ENCODE measurements at places on chromosomes 4 and X. TPM values are rescaled to one million over a fixed set of nuclear protein-coding genes. Genes with fewer than 3 reads are reported as not detected.
A peak's percentile ranks its signal among the peaks of the same experiment; 100 is the strongest.

DNA sequence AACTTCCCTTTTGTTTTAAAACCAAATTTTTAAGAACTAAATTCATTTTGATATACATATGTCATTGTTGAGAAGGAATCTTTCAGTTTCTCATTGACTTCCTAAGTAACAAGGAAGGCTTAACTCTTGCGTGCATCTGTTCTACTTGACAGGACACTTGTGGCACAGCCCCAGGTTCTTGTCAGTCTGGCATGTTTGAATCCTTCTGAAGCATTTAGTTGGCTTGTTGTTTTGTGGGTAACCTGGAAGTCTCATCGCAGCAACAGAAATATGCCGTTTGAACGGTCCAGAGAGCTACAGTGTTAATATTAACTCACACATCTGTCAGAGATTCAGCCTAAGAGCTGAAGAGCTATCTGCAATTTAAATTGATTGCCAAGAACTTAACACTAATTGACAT is 76.0 kb downstream of the GLRA3 start:
- no peak overlapping the region for H3K27ac ChIP-seq
- DNase-seq, result no peak
- H3K4me1 ChIP-seq, result no peaks in the 10 kb centered on the region
- no peak overlapping the region for H3K4me3 ChIP-seq
- no peaks in the 10 kb centered on the region for H3K36me3 ChIP-seq

DNA sequence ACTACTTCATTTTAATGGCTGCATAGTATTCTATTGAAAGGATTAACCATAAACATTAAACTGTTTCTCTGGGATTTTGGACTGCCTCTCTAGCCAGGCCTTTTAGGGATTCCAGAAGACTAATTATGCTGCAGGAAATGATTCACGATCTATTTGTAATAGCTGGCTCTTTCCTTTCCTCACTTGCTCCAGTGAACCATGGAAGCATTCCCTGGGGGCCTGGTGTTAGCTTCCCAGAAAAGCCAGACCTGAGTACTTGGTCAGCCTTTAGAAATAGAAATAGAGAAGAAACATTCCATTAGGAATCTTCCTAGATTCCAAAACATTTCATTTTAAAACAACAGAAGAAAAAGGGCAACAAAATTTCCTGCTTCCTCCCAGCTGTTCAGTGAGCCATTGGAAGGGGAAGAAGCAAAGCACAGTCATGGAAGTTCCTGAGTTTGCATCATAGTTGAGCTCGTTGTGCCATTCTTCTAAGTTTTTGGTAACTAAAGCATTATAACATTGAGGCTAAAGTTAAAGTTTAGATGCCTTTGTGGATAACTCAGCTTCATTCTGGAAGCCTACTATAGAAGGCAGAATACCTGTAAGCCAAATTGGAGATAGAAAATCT is 83.5 kb downstream of the NPNT start:
- no peak for DNase-seq
- no peak overlapping the region for H3K4me3 ChIP-seq

DNA sequence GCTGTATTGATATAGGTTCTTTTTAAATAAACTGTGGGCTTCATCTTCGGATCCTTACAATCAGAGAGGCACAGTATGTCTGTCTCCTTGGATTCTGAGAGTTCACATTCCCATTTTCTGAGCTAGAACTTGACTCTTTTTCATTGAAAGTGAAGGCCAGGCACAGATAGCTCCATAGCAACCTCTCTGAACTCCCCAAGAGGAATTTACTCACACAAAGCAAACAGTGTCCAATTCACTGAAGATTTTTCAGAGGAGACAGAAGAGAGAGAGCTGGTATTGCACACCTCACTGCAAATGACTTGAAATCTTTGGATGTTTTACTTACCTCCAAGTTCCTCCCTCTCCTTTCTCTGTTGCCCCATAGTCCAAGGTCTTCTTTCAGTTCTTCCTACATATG is 130.9 kb upstream of the CASK start:
- no peaks in the 10 kb centered on the region for H3K36me3 ChIP-seq
- H3K27me3 ChIP-seq, result no peaks in the 10 kb centered on the region
- no peak overlapping the region for H3K27ac ChIP-seq
- H3K4me3 ChIP-seq, result no peak overlapping the region

GRCh38 chr4:173167758-173168395 is 734 bp upstream of the GALNT7 start:
- peak; percentile 60 for DNase-seq
- no peaks in the 10 kb centered on the region for H3K36me3 ChIP-seq
- H3K4me3 ChIP-seq, result peak overlapping the region; percentile 84
- H3K27ac ChIP-seq, result peak overlapping the region; percentile 93
- H3K4me1 ChIP-seq, result peaks cover 34% of the 10 kb centered on the region
- no peaks in the 10 kb centered on the region for H3K27me3 ChIP-seq

GRCh38 chrX:134481339-134481738 is 21.4 kb downstream of the HPRT1 start:
- H3K4me1 ChIP-seq, result no peaks in the 10 kb centered on the region
- no peak overlapping the region for H3K27ac ChIP-seq
- H3K27me3 ChIP-seq, result no peaks in the 10 kb centered on the region
- no peak overlapping the region for H3K4me3 ChIP-seq

DNA sequence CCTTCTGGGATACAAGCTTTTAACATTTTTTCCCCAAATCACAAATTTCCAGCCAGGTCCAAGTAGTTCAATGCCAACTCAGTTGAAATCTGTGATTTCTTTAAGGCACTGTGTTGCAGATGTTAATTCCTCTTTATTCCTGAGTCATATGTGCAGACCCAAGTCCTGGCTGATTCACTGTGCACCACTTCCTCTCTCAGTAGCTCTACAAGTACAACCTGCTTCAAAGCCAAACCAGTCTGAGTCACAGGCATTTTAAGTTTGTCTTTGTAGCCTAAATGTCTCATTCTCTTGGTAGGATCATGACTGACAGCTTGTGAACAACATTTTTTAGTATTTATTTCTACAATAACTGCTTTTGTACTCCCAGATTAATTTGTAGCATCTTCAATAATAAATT is 165.6 kb upstream of the S100G start:
- no peak overlapping the region for H3K27ac ChIP-seq
- no peaks in the 10 kb centered on the region for H3K4me1 ChIP-seq
- no peak for DNase-seq
- H3K27me3 ChIP-seq, result no peaks in the 10 kb centered on the region
- no peak overlapping the region for H3K4me3 ChIP-seq

DNA sequence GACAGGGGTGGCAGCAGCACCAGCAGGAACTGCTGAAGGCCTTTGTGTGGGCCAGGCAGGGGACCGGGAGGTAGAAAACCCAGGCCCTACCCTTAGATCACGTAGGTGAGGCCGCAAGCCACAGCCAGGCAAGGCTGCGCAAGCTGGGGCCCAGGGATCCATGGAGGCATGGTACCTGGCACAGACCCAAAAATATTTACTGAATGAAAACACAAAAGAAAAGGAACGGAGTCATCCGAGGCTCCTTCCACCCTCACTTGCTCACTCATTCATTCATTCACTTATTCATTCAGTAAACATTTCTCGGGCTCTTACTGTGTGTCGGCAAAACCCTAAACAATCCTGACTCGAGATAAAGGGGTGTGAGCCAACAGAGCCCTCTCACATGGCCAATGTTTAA is 102.3 kb downstream of the BCOR start:
- H3K36me3 ChIP-seq, result no peaks in the 10 kb centered on the region
- no peaks in the 10 kb centered on the region for H3K27me3 ChIP-seq
- H3K4me3 ChIP-seq, result no peak overlapping the region
- DNase-seq, result no peak

DNA sequence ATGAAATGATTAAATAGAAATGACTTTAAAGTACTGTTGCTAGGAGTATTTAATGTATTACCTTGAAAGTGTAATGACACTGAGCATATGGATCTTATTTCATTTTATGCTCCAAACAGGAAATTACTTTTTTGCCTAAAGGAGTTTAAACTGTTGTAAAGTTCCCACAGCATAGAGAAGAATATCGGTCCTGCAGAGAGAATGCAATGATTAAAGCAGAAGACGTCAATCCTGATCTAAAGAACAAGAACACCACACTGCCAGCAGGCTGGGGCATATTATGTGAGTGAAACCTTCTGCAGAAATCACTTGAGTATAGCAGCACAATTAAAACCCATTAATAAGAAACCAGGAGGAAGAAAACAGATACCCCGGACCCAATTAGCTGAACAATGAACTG is 72.8 kb upstream of the CAMK2D start:
- no peaks in the 10 kb centered on the region for H3K4me1 ChIP-seq
- no peaks in the 10 kb centered on the region for H3K27me3 ChIP-seq
- no peak for DNase-seq
- no peak overlapping the region for H3K27ac ChIP-seq

GRCh38 chr4:51842167-51842553 is 793 bp upstream of the DCUN1D4 start:
- peaks cover 8% of the 10 kb centered on the region for H3K4me1 ChIP-seq
- no peak for DNase-seq
- H3K27ac ChIP-seq, result peak overlapping the region; percentile 74

GRCh38 chrX:102979536-102979935 is 42.5 kb downstream of the RAB40AL start:
- H3K36me3 ChIP-seq, result no peaks in the 10 kb centered on the region
- H3K4me3 ChIP-seq, result no peak overlapping the region
- no peaks in the 10 kb centered on the region for H3K4me1 ChIP-seq
- H3K27ac ChIP-seq, result no peak overlapping the region
- H3K27me3 ChIP-seq, result no peaks in the 10 kb centered on the region
- no peak for DNase-seq

GRCh38 chrX:125004799-125005198 is 314.9 kb upstream of the TEX13C start:
- no peaks in the 10 kb centered on the region for H3K27me3 ChIP-seq
- no peaks in the 10 kb centered on the region for H3K36me3 ChIP-seq
- H3K27ac ChIP-seq, result no peak overlapping the region
- H3K4me1 ChIP-seq, result no peaks in the 10 kb centered on the region

DNA sequence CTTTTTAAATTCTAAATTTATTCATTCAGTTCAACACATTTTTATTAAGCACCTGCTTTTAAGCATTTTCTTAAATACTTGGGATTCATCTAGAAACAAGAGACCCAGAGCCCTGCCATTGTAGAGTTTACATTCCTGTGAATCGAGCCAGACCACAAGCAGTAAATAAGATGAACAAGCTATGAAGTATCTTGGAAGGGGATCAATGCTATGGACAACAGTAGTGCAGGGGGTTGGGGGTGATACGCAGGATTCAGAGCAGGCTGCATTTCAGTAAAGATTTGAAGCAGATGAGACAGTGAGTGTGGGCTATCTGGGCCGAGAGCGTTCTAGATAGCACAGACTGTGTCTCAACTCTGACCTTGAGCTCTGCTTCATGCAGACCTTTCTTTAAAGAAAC is 35.1 kb downstream of the CLDN22 start:
- no peak overlapping the region for H3K4me3 ChIP-seq
- no peak overlapping the region for H3K27ac ChIP-seq
- H3K36me3 ChIP-seq, result peaks cover 88% of the 10 kb centered on the region
- DNase-seq, result no peak
- H3K4me1 ChIP-seq, result peaks cover 4% of the 10 kb centered on the region
- H3K27me3 ChIP-seq, result no peaks in the 10 kb centered on the region

DNA sequence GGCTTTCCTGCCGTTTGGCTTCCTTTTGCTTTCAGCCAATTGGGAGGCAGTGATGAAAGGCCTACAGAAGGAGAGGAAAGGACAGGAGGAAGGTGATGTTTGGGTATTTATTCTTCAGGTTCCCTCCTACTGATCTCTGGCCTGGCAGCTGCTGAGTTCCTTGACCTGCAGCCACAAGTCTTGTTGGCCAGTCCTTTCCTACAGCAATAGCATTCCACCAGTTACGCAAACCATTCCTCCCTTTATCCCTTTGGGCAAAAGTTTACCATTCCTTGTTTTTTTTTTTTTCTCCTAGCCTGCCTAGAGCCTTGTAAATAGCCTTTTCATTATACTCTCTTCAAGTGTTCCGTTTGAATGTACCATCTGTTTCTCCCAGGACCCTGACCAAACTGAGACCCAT is 198.1 kb upstream of the FTHL17 start:
- H3K36me3 ChIP-seq, result no peaks in the 10 kb centered on the region
- H3K4me1 ChIP-seq, result no peaks in the 10 kb centered on the region
- H3K27me3 ChIP-seq, result no peaks in the 10 kb centered on the region
- no peak overlapping the region for H3K27ac ChIP-seq
- no peak for DNase-seq
- H3K4me3 ChIP-seq, result no peak overlapping the region

- DNase-seq, result no peak
- H3K27ac ChIP-seq, result no peak overlapping the region
- H3K4me3 ChIP-seq, result no peak overlapping the region
These were observed 189.9 kb upstream of the NWD2 start for GRCh38 chr4:37054531-37055077.

DNA sequence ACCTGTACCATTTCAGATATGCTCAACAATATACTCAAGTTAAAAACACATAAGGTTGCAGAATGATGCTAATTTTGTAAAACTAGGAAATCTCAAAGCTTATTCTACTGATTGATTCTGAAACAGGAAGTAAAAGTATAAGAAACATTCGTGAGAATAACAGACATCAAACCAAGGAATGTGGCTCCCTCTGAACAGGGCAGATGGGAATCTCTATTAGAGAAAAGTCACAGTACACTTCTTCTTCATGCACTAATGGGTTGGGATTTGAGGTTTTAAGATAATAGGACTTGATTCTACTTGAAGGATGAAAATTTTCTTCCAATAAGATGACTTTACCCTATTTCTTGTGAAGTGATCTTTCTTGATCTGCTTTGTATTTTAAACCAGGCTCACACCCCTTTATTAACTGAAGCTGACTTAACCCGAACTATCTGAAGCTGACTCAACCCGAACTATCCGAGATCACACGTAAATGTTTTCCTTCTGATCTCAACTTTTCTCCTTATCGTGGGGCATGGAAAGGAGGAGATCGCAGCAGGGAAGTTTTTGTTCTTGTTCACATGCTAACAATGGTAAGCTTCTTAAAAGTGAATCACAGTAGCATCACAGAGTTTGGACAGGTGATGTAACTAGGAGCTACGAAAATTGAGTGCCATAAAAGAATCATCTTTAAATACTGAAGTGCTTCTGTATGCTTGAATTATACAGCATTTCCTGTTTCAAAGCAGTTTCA is 363.1 kb upstream of the ZFP42 start:
- no peak for DNase-seq
- H3K27ac ChIP-seq, result no peak overlapping the region
- no peak overlapping the region for H3K4me3 ChIP-seq
- no peaks in the 10 kb centered on the region for H3K36me3 ChIP-seq

- H3K27me3 ChIP-seq, result no peaks in the 10 kb centered on the region
- H3K36me3 ChIP-seq, result no peaks in the 10 kb centered on the region
- H3K4me1 ChIP-seq, result no peaks in the 10 kb centered on the region
- DNase-seq, result no peak
- no peak overlapping the region for H3K4me3 ChIP-seq
- H3K27ac ChIP-seq, result no peak overlapping the region
These were observed 27.4 kb downstream of the SLC16A2 start for GRCh38 chrX:74448669-74449068.

DNA sequence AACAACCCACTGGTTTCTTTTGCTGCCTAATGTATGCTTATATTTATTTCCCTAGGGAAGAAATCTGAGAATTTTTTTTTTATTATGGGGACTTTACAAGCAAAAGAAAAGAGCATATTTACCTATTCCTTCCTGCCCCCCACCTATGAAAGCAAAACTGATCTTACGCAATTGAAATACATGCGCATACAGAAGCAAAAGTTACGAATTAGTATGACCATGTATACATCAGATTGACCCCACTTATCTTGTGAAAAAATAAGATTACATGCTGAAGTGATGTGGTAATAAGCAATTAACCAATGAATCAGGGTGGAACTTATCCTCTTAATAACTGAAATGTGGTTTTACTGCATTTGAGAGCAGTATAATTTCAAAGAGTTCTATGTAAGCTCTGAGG is 151.0 kb downstream of the TENM3 start:
- H3K27me3 ChIP-seq, result no peaks in the 10 kb centered on the region
- no peak overlapping the region for H3K27ac ChIP-seq
- no peak overlapping the region for H3K4me3 ChIP-seq
- H3K4me1 ChIP-seq, result no peaks in the 10 kb centered on the region
- H3K36me3 ChIP-seq, result no peaks in the 10 kb centered on the region
- no peak for DNase-seq

Gene PFKFB1
- total RNA-seq, result 0.27 TPM

Gene LIAS
- 13.7 TPM for total RNA-seq

Gene BGN
- 157 TPM for total RNA-seq

Gene SLC10A4
- 1.6 TPM for total RNA-seq
